Upper lobe of right lung (tissue), 1 donor: ENCODE measurements at places on chromosomes 7 and 10.

- no peak overlapping the region for H3K27ac ChIP-seq
- peaks cover 22% of the 10 kb centered on the region for H3K27me3 ChIP-seq
- H3K36me3 ChIP-seq: no peaks in the 10 kb centered on the region
- no peak for DNase-seq
These were observed 102.7 kb upstream of the PRSS1 start for GRCh38 chr7:142646386-142647140.

DNA sequence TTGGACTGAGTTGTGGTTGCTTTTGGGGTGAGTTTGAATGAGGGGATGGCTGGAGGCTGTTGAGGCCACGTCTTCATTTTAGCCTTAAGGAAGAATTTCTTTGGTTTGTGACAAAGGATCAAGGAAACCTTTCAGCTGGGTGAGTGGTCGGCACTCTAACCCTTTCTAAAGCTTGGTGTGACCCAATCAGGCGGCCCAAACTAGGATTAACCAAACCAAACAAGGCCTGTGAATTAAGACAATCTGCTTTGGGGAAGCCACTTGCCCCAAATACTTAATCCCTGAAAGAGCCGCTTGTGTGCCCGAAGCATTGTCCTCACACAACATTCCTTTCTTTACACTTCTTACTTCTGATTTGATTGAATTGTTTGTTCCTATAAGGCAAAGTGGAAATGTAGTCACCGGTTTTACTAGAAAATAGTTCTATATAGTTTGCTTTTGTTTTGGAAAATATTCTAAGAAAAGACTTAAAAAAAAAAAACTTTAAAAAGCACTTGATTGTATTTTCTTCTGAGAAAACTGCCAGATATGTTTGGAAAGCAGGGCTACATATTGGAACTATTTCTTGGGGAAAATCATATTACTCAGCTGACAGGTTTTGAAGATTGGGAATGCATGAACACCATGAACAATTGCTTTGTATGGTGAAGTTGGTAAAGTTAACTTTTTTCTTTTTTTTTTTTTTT is 272.4 kb upstream of the BMPER start:
- H3K27ac ChIP-seq: no peak overlapping the region
- no peaks in the 10 kb centered on the region for H3K27me3 ChIP-seq
- no peaks in the 10 kb centered on the region for H3K4me1 ChIP-seq
- DNase-seq: no peak
- H3K36me3 ChIP-seq: no peaks in the 10 kb centered on the region
- no peak overlapping the region for H3K4me3 ChIP-seq

DNA sequence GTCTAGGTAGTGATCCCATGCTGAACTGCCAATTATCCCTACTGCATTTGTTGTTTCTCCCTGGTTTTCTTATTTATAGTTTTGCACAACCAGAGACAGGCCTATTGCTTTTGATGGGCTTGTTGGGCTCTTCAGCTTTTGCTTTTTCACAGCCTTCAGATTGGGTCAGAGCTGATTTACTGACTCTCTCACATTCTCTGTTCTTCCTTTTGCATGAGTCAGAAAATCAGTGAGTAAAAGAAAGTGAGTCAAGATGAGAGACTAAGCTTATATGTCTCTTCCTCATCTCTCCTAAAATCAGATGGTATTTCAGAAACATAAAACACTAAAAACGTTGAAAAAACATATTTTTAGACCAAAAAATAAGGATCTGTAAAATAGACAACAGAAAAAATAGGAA is 1135.4 kb downstream of the XPNPEP1 start:
- H3K36me3 ChIP-seq: no peaks in the 10 kb centered on the region
- no peaks in the 10 kb centered on the region for H3K27me3 ChIP-seq
- no peak overlapping the region for H3K4me3 ChIP-seq
- H3K27ac ChIP-seq: no peak overlapping the region
- H3K4me1 ChIP-seq: no peaks in the 10 kb centered on the region
- no peak for DNase-seq

GRCh38 chr10:13338390-13339110 is 9.5 kb downstream of the SEPHS1 start:
- H3K4me1 ChIP-seq: no peaks in the 10 kb centered on the region
- H3K27ac ChIP-seq: no peak overlapping the region
- no peaks in the 10 kb centered on the region for H3K27me3 ChIP-seq
